ENCODE measurements at places on chromosomes 2 and 18.

DNA sequence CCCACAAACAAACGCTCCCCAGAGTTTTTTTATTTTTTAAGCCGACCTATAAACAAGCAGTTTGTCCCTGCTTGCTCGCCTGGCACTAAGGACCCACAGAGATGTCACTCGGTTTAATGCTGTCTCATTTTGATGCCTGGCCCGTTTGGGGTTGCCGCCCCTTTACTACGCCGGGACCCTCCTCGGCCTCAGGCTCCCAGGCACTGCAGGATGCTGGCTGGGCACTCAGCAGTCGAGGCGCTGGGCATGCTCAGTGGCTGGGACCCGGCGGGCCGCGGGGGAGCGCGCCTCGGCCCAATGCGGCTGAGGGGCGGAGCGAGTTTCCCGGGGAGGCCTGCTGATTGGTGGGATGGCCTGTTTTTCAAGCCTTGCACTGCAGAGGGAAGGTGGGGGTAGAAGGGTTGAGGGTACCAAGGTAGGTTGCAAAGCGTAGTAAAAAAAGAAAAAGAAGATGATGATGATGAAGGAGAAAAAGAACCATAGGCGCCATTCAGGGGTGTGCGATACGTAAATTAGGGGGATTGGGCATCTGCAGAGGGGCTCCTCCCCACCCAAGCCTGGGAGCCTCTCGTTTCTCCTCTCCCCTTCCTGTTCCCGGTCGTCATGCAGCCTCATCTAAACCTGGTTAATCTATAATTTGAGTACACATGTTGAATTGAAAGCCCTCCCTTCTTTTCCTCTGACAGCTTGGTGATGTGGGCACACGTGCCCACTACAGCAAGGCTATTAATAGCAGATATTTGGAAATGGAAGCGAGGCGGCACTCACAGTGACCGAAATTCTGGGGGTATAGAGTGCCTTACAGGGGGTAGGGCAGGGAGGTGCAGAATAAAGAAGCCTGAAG is 1.5 kb upstream of the IRS1 start:
- DNase-seq: no peak

DNA sequence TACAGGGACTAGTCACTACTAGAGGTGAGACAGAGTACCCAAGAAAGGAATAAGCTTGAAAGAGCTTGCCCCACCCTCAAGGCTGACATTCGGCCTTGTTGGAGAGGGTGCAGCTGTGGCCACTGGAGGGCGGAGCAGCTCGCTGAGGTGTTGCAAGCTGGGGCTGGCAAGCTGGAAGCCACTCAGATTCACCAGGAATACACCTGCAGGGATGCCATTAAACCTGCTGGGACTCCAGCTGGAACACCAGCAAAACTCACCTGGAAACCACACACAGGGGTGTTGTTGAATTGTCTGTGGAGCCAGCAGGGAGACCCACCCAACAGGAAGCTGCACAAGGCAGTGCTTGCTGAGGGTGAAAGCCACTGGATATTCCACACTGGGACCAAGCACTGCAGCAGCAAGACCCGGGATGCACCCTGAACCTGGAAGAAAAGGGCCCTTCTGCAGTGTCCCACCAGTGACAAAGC is 26.1 kb downstream of the KCTD18 start:
- DNase-seq: no peak

DNA sequence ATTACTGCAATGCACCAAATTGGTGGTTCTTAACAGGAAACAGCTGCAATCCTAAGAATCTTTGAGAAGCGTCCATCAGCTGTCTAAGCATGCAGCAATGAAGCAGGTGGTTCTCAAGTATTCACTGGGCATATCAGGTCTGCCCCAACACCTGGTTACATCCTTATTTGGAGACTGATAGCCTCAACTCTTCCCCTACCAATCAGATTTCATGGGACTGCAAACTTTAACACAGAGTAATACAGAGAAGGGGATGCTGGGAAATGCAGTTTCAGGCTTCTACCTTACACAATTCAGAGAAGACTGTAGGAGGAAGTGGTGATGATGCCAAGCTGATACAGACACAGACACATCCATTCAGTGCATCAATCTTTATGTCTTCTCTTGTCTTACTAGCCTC is 240.5 kb downstream of the BCL2 start:
- DNase-seq: no peak

DNA sequence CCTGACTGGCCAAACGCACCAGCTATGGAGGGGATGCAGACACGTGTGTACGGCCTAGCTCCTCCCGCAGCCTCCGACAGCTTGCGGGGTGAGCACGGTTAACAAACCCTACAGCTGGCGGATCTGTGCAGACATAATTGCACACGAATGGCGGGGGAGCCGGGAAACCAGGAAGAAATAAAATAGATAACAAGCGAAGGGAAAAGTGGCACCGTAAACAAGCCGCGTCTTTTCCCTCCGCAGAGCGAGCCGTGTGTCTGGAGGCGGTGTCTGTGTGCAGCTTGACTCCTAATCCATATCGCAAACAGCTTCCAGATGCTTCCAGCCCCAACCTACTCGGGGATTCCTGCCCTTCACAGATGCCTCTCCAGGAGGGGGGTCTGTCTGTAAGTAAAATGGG is 853.1 kb upstream of the SALL3 start:
- no peak for DNase-seq

DNA sequence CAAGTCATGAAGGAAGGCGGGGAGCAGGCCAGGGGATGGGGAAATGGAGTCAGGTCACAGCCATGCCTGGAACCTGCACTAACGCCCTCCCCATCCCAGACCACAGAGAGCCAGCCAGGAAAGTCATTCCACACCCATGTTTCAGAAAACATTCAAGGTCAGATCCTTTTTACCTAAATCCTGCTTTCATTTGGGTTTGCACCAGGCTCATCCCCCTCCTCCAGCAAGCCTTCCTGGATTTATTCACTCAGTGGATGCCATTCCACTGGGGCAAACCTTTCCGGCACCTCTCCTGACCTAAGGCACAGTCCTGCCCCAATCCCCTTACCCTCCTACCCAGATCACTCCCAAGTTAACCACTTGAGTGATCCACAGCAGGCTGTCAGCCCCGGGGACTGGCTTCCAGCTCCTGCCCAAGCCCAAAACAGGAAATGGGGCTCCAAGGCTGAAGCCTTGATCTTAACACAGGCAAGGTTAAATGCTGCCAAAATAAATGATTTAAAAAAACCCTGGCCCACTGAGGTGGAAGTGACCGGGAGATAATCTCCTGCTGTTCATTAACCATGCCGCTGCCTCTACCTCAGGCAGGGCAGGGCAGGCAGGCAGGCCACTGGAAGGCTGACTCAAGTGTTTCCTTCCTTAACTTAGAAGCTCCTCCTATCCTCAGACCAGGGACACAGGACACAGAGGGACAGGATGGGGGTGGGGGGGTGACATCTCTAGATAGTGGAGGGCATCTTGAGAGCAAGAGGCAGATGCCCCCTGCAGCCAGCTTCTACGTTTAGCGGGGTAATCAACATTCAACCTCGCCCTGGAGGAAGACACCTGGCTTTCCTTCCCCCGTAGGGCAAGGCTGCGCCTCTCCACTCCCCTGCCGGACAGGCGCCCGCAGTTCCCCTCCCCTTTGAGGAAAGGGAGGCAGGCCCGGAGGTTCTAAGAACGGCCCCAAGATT is 1.4 kb downstream of the RAB11FIP5 start:
- DNase-seq: no peak

DNA sequence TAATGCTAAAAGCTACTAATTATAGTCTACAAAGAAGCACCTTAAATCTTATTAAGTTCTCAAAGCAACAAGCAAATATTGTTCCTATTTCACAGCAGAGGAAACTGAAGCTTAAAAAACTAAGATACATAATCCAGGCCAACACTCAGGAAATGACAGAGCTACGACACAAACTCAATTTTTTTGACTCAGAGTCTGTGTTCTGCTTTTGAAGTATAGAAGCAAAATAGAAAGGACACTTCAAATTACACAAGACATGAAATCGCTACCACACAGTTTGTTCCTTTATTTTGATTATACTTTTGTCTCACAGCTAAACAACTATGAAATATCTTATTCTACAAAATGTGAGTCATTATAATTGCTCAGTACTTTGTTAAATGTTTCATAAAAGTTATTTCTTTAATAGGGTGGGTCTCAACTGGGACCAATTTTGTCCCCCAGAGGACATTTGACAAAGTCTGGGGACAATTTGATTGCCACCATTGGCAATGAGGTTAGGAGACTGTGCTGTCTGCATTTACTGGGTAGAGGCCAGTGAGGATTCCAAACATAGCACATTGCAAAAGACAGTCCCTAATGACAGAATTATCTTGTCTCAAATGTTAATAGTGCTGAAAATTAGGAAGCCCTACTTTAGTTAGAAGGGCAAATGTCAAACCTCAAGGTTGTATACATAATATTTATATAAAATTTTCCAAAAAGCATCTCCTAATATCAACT is 101.5 kb upstream of the GRB14 start:
- DNase-seq: no peak

DNA sequence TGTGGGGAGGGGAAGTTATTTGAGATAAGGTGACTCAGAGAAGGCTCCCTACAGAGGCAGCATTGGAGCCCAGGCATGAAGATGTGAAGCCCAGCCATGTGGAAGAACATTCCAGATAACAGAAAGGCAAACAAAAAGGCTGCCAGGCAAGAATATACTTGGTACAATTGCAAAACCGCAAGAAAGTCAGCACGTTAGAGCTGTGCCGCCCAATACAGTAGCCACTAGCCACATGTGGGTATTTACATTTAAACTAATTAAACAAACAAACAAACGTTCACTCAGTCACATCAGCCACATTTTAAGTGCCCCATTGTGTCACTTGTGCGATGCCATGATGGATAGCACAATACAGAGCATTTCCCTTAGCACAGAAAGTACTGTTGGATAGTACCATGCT is 179.6 kb downstream of the SATB2 start:
- DNase-seq: no peak

DNA sequence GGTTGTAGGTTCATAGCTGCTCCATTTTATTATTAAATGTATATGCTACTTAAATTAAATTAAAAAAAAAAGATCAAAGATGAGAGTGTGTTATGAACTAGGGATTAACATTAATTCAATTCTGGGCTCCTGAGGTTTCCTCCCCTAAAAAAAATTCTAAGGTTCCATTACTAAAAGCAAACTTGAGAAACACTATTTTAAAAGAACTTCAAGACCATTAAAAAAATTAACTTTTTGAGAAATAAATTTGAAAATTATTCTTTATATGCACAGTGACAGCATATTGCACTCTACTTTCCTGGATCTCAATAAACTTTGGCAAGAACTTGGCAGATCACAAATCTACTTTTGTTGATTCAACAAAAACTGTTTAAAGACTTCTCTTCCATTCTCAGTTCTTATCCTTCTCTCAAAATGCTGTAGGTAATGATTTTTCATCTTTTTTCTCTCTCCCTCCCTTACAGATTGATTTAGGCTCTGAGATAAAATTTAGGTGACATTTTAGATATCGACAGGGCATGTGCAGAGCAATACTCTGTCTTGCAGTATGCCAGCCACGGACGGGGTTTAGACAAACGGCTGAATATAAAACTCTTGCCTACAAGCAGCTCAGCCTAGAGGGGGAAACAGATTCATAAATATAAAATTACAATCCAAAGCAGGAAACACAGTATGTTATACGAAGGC is 592 bp upstream of the MARS2 start:
- no peak for DNase-seq

DNA sequence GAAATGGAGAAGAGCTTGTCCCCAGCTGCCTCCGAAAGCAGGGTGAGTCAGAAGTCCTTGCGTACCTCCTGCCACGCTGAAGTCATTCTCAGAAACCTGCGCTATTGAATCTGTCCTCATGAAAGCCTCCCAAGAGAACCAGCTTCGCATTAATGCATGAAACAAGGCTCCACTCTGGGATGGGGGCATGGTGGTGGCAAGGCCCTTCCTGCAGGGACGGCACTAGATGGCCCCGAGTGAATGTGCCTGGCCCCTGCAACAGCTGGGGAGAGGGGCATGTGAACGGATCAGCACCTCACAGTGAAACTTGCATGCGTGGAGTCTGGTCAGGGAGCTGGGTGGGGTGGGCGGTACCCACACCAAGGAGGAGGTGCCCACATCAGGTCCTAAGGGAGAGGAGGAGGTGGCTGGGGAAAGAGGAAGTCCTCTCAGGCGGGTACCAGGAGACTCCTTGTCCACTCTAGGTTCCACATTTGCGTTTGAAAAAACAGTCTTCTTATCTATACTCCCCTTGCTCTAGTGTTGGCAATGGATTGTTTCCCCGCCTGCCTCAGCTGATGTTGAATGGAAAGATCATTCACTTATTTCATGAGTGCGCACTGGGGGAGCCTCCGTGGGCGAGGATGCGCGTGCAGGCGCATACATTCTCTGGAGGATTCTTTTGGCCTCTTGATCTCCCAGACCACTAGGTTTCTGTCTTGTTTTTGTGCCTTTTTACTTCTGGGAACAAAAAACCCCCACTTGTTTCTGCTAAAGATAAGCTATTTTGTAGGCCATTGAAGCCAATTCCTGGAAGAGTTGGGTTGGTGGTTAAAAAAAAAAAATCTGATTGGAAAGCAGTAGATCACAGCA is 104.7 kb downstream of the KLHL29 start:
- DNase-seq: no peak

GRCh38 chr2:102436323-102436722 is 13.4 kb downstream of the IL18RAP start:
- no peak for DNase-seq

DNA sequence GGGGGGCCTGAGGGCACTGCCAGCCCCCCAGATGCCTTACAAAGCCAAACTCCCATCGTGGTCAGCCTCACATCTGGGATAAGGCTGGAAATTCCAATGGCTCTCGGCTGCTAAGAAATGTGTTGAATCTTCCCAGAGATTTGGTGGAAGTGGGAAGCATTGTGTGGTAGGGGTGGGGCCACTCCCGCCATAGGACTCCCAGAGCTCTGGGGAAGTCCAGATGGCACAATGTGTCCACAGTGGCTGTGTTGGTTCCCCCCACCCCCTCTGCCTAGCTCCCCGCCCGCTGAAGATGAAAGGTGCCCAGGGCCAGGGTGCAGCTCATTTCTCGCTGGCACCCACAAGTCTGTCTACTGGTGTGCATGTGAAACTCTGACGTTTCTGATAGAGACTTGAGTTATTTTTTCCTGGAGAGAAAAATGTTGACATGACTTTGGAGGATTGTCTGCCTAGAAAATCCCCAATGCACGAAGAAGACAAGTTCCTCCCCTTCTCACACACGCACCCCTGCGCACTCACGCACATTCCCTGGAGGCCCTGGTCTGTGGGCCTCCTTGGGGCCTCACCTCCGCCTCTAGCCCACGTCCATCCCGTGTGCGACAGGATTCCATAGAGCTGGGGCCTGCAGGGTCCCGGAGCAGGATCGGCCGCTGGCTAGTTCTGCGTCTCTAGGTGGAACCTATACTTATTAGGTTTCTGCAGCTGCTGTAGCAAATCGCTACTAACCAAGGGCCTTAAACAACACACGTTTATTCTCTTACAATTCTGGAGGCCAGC is 199.1 kb downstream of the ZFP36L2 start:
- DNase-seq: no peak

DNA sequence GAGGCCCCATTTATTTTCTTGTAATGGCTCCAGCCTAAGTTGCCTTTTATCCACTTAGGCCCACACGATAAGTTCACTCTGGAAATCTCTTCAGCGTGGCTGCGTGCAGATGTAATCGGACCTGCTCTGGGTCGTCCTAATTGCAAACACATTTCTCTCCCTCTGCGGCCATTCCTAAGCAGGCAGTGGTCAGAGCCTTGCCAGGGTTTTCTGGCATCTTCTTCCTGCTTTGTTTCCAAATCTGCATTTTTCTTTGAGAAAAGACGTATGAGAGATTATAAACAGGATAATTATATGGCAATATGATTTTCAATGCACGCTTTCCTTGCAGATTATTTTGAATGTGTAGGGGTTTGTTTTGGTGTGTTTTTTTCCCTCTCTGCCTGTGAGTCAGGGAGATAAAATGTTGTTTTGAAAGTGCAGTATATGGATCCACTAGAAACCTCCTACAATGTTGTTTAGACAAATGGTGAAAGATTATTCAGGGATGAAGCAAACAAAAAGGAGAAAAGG is 239.4 kb upstream of the TANK start:
- no peak for DNase-seq

All from GDM1 (cell line).